ENCODE measurements at places on chromosomes 1 and 21.

DNA sequence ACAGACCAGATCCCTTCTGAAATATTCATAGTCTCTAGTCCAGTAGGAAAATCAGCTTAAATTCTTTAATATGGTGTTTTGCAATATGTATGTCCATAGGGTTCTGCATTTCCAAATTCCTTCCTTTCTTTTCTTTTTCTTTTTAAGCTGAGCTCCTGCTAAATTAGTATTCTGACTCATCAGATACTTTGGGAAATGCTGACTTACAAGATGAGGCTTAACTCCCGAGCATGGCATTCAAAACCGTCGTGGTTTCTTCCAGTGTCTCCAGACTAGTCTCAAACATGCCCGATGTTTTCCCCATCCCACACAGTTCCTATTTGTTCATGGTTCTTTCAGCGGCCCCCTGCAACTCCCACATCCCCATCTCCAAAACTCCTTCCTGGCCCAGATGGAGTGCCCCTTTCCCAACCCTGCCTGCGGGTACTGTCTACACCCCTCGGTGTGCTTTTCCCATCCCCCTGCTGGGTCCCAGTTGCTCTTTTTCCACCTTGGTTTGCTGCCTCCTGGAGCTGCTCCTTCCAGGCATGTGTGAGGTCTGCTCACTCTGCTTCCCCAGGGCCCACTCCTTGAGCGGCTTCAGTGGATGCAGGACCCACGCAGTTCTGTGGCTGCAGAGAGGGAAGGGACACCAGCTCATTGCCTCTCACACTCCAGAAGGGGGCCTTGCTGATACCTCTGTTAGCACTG lies 19.5 kb upstream of the ETV3 start:
- no peak for DNase-seq

GRCh38 chr21:36481639-36482038 lies 1.7 kb upstream of the CLDN14 start:
- no peak for DNase-seq

- DNase-seq: no peak
Measured at GRCh38 chr1:184895086-184895485, 79.2 kb downstream of the NIBAN1 start.

GRCh38 chr1:46616277-46617107 lies at the start of gene MOB3C:
TSS of gene MOB3C (minus strand) at chr1:46616811. CDS start at chr1:46613321, 3,490 bp downstream.
- DNase-seq: peak; percentile 79

GRCh38 chr1:64675718-64676345 lies 69.0 kb upstream of the RAVER2 start:
- no peak for DNase-seq

- no peak for DNase-seq
Measured at GRCh38 chr1:2242814-2243725, 15.0 kb downstream of the SKI start.

- DNase-seq: no peak
Measured at GRCh38 chr1:8011016-8011415, 15.1 kb downstream of the ERRFI1 start.

- no peak for DNase-seq
Measured at GRCh38 chr1:167717351-167717750, 4.4 kb upstream of the MPZL1 start.

DNA sequence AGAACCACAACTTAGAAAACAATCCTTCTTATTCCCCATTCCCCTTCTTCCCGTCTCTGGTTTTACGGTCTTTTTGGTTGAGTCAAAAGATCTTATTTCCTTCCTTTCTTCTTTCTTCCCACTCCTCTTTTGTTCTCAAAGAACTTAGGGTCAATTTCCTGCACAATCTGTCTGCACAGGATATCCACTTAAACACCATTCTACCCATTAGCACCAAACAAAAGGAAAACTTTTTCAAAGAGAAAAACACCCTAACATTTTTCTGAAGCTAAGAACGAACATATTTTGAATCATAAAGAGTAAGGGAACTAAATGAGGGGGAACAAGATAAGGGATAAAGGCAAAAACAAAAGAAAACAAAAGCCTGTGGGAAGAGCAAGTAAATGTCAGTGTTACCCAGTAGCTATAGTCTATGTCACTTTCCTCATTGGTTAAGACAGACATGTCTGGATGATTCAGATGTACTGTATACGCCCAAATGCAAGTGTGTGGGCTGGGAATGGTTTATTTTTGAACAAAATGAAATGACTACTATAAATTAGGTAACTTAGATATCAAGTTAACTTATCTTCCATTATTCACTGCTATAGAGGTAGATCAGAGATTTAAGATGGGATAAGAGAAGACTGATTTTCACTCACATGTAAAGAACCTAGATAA lies 59.9 kb downstream of the TOR3A start:
- no peak for DNase-seq

GRCh38 chr1:38337711-38338110 lies 291.1 kb upstream of the POU3F1 start:
- no peak for DNase-seq

DNA sequence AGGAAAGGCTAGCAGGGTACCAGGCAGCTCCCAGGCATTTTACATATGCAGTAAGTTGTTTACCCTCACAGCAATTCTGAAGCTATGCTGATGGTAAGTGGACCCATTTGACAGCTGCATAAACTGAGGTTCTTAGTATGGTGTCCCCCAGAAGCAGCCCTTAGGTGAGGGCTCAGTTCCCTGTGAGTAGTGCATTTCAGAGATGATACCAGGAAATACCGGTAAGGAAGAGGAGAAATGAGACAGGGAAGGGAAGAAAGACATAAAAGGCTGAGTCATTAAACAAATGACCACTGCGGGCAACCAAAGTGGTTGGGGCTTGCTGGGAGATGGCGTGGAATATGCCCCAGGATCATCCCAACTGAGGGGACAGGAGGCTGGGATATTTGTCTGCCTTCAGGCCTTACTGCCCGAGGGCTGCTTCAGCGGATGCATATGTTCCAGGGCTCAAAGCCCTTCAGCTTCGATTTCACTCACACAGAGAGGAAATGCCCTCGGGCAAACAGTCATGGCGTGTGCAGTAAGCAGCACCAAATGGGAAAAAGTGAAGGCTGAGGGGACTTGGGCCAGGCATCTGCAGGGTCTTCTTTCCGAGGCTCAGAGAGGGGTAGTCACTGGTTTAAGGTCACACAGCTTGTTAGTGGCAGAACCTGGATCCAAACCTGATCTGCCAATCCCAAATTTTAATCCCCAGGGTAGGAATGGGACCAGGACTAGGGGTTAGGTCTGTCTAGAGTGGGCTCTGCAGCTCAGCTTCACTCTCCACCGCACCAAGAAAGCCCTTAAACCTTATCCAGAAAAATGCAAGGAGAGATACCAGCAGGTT lies 133.7 kb upstream of the RUNX3 start:
- DNase-seq: no peak

- peak; percentile 59 for DNase-seq
Measured at GRCh38 chr1:12052008-12052573, 11.0 kb upstream of the TNFRSF8 start.

GRCh38 chr1:15765495-15766194 lies 7.0 kb downstream of the FBLIM1 start:
- DNase-seq: no peak

Measured in muscle of back (tissue), 13 donors.